Activated CD8-positive, alpha-beta memory T cell treated with anti-CD3 and anti-CD28 coated beads for 24 hours (primary cell): ENCODE measurements at places on chromosomes 11 and 22.

DNA sequence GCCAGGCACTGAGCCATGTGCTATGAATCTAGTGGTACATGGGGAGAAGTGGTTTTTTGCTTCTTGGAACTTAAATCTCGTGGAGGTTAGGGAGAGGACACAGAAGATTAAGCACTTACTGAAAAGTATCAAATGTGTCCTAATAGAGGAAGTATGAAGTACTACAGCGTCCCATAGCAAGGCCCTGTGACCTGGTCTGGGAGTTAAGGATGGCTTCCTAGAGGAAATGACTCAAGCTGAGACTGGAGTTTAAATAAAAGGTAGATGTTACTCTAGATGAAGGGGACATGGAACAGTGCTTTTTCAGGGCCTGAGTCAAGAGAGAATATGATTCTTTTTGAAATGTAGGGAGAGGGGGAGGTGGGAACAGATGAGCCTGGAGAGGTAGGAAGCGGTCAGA, 202.9 kb downstream of the GRIK4 start:
- DNase-seq, result no peak

DNA sequence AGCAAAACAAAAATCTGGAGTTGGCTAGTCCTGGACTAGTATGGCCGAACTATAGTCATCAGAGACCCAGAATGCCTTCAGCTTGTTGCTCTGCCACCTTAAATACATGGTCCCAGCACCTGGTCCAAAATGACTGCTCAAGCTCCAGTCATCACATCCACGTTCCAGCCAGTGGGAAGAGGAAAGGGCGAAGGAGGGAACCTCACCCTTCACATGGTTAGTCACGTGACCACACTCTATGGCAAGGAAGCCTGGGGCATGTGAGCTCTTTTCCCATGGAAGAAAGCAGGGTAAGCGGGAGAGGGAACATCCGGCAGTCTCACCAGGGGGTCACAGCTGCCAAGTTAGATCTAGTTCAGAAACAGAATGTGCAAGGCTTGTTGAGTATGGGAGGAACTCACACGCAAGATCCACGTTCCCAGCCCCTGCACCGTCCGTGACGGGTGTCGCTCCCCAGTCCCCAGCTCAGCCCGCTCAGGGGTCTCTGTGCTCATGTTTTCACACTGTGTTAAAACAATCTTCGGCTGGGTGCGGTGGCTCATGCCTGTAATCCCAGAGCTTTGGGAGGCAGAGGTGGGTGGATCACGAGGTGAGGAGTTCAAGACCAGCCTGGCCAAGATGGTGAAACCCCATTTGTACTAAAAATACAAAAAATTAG, 1.9 kb upstream of the ANO9 start:
- no peak for DNase-seq

DNA sequence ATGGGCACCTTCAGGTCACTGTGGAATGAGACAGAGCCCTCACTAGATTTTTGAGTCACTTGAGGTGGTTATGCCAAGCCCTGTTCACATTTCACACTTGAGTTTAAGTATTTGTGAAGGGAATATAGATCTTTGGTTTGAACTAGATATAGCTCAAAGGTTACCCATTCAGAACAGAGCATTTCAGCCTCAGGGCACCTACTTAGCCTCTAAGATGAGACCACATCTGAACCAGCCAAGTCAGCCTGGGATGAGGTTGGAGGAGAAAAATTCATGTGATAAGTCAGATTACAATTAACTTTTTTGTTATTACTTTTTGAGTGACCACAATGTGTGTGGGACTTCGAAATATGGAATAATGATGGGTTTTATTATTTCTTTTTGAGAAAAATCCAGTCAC, 127.8 kb downstream of the TEAD1 start:
- DNase-seq, result no peak

GRCh38 chr22:41841085-41841712, 8.3 kb downstream of the SREBF2 start:
- DNase-seq, result no peak

GRCh38 chr11:66100272-66101065, 30.4 kb downstream of the PACS1 start:
- DNase-seq, result peak; percentile 86

DNA sequence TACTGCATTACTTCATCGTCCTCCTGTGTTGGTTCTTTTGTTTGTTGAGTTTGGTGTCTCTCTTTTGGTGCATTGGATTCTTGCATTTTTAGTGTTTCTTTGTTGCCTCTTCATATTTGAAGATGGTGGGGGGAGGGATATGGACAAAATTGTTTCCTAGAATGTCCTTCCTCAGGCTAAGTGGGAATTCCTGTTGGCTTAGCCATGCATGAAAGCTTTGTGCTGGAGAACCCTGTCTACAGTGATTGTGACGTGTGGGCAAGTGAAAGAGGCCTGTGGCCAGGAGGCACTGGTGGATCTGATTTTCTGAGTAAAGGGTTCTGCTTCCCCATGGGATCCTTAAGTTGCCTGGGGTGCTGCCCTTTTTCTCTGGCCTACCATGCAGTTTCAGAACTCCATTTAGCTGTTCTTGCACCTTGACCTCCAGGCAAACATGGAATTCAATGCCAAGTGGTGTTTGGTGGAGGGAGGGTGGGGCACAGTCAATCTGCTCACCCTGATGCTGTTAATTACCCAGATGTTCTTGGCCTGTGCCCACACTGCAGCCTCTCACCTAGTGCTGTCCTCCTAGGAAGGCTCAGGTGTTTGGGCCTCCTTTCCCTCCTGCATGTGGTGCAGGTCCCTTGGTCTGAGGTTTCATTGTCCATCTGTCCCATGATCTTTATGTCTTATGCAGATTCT, 46.3 kb upstream of the SLC22A12 start:
- DNase-seq, result no peak

GRCh38 chr11:43694477-43694876, 13.9 kb downstream of the HSD17B12 start:
- no peak for DNase-seq

GRCh38 chr11:16986434-16987204, 27.6 kb downstream of the PLEKHA7 start:
- DNase-seq, result peak; percentile 71
